C1 segment of cervical spinal cord (tissue), 14 donors: ENCODE measurements at places on chromosomes 4 and X.

- DNase-seq: peak; percentile 69
Measured at GRCh38 chr4:153151535-153152455, 52.4 kb upstream of the TRIM2 start.

DNA sequence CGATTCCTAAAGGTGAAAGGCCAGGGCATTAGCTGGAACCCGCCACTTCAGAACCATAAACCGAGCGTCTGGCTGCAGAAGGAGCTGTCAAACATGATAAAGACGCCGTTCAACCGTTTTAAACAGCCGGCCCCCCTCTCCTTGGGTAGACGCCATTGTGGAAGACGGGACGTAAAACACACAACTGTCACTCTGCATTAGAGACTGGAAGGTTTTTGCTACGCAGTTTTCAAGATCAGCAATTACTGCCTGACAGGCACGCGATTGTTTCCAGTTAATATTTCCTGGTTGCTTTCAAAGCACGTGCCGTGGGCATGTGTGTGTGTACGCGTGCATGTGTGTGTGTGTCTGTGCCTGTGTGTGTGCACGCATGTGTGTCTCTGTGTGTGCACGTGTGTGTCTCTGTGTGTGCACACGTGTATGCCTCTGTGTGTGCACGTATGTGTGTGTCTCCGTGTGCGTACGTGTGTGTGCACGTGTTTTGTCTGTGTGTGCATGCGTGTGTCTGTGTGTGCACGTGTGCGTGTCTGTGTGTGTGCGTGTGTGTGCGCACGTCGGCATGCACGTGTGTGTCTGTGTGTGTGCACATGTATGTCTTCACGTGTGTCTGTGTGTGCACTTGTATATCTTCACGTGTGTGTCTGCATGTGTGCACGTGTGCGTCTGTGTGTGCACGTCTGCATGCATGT, 48.8 kb downstream of the SHOX start:
- DNase-seq: no peak

- no peak for DNase-seq
Measured at GRCh38 chr4:75142382-75142781, 209.5 kb downstream of the PARM1 start.

DNA sequence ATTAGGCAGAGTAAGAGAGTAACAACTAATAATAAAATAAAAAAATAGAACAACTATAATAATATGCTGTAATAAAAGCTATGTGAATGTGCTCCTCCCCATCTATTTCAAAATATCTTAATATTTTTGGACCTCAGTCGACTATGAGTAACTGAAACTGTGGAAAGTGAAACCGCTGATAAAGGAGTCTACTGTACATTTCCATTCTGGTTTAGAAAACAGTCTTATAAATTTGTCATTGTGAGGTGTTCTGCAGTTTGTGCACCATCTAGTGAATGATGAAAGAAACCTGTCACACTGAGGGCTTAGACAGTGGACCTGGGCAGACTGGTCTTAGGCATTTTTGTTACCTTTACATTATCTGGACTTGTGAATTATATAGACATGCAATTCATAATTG, 42.0 kb downstream of the TMEM150C start:
- DNase-seq: no peak

- no peak for DNase-seq
Measured at GRCh38 chrX:51975811-51976210, 82.4 kb downstream of the MAGED1 start.

- no peak for DNase-seq
Measured at GRCh38 chr4:143207555-143207954, 22.8 kb downstream of the USP38 start.
